ENCODE measurements at places on chromosomes 6 and 20.
A peak's percentile ranks its signal among the peaks of the same experiment; 100 is the strongest.

- H3K27me3 ChIP-seq: no peaks in the 10 kb centered on the region
- no peak for DNase-seq
- H3K4me1 ChIP-seq: no peaks in the 10 kb centered on the region
- H3K27ac ChIP-seq: no peak overlapping the region
- no peaks in the 10 kb centered on the region for H3K36me3 ChIP-seq
Observed at GRCh38 chr6:127177923-127178231, 59.4 kb downstream of the RSPO3 start.

GRCh38 chr6:28809947-28810658, 113.7 kb downstream of the TRIM27 start:
- H3K4me3 ChIP-seq: no peak overlapping the region
- no peaks in the 10 kb centered on the region for H3K4me1 ChIP-seq
- 0 out of 2 replicates have a peak, but pooled peaks cover 3% of the 10 kb centered on the region for H3K27me3 ChIP-seq
- no peak for DNase-seq
- H3K36me3 ChIP-seq: no peaks in the 10 kb centered on the region

DNA sequence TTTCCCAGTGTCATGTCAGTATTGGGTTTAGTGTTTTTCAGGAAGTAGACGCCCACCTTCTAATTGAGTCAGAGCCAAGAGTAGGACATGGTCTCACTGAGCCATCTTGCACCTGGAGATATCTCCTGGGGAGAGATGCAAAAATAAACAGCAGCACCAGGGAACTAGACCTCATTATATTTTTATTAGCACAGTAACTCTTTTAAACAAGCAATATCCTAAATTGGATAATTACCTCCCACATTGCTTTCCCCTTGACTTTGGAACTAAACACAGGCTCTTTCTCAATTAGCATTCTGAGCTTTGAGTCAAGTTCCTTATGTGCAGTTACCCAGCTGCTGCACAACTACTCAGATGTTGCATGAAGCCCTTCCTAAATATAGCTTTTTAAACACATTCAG, 175.4 kb downstream of the IBTK start:
- H3K27ac ChIP-seq: no peak overlapping the region
- H3K27me3 ChIP-seq: no peaks in the 10 kb centered on the region
- H3K36me3 ChIP-seq: no peaks in the 10 kb centered on the region
- H3K4me1 ChIP-seq: peaks cover 13% of the 10 kb centered on the region

GRCh38 chr6:46170357-46171289, at the start of gene ENPP5:
Gene ENPP5, minus strand, starts transcription at chr6:46170980. Its CDS starts 2,718 bp downstream, at chr6:46168262.
- peak within 1 kb of the TSS; percentile 91 for H3K4me3 ChIP-seq
- peak; percentile 88 for DNase-seq
- peaks cover 8% of the 10 kb centered on the region for H3K4me1 ChIP-seq
- no peaks in the 10 kb centered on the region for H3K36me3 ChIP-seq
- no peak within 1 kb of the TSS for H3K27ac ChIP-seq

GRCh38 chr6:134073161-134073560, 20.7 kb upstream of the SLC2A12 start:
- H3K4me1 ChIP-seq: no peaks in the 10 kb centered on the region
- H3K27ac ChIP-seq: no peak overlapping the region
- DNase-seq: no peak
- no peaks in the 10 kb centered on the region for H3K36me3 ChIP-seq
- H3K27me3 ChIP-seq: no peaks in the 10 kb centered on the region
- no peak overlapping the region for H3K4me3 ChIP-seq

DNA sequence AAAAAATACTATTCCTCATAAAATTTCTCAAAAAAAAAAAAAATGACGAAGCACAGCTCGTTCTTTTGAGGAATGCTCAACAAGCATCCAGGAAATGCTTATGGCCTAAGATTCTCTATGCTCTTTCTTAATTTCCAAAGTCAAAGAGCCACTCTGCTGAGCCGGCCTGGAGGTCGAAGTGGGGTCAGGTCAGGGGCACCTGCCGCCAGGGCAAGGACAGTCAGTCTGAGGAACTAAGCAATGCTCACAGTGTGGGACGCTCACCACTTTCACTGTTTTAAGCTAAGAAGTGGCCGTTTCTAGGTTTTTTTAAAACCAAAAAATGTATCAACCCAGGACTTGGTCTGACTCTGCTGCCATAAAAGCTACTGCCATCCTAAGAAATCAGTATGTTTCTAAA, 17.3 kb downstream of the YTHDF1 start:
- H3K36me3 ChIP-seq: peaks cover 10% of the 10 kb centered on the region
- DNase-seq: no peak
- H3K27ac ChIP-seq: no peak overlapping the region

DNA sequence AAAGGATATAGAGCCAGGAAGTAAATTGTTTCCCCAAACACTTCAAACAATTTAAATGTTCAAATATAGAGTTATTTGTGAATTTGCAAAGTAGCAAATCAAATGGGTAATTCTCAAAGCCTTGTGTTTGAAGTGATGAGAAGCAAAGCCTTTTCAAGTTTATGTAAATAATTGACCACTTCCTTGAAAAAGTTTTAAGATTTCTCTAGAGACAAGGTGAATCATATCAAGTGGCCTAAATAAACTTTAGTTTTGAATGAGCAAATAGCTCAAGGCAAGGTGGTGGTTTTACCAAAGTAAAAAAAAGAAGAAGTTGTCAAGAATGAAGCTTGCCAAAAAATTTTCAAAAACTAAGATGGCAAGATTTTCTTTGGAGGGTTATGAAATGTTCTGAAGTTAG, 42.6 kb upstream of the IFNGR1 start:
- no peaks in the 10 kb centered on the region for H3K36me3 ChIP-seq
- H3K27me3 ChIP-seq: no peaks in the 10 kb centered on the region
- no peak for DNase-seq
- no peaks in the 10 kb centered on the region for H3K4me1 ChIP-seq
- no peak overlapping the region for H3K4me3 ChIP-seq

GRCh38 chr20:17616480-17617211, 46.8 kb downstream of the DSTN start:
- no peak overlapping the region for H3K27ac ChIP-seq
- no peak for DNase-seq
- H3K27me3 ChIP-seq: no peaks in the 10 kb centered on the region
- H3K36me3 ChIP-seq: peaks cover 18% of the 10 kb centered on the region

GRCh38 chr20:47276251-47276650, 80.2 kb downstream of the ZMYND8 start:
- DNase-seq: no peak
- no peak overlapping the region for H3K27ac ChIP-seq
- no peak overlapping the region for H3K4me3 ChIP-seq
- no peaks in the 10 kb centered on the region for H3K27me3 ChIP-seq
- H3K4me1 ChIP-seq: peaks cover 3% of the 10 kb centered on the region

DNA sequence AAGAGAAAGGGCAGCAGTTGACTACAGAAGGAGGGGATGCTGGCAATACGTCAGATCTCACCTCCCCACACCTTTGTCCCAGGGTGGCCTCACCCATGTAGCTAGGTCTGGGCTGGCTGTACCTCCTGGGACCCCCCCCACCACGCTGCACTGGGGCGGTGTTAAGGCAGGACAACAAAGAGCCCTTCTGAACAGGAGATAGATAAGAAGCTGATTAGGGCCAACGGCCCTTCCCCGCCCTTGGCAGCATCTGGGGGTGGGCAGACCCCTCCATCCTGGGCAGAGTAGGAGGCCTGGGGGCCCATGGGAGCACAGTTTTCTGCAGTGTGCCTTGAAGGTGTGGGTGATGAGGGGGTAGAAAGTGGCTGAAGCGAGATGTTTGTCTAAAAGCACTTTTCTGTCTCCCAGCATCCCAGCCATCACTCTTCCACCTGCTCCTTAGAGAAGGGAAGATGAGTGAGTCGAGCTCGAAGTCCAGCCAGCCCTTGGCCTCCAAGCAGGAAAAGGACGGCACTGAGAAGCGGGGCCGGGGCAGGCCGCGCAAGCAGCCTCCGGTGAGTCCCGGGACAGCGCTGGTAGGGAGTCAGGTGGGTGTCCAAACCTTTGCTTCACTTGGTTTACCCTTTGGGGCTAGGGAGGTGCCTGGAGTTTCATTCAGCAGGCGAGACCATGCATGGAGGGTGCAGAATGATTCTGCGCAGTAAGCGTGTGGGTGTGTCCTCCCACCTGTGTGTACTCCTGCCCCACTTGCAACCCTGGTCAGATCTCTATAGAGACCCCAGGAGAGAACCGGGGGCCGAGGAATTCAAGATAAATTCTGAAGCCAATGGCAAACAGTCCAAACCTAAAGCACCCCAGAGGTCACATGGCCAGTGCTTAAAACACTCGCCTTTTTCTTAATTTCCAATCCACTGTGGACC, 3.9 kb downstream of the HMGA1 start:
- H3K4me3 ChIP-seq: no peak overlapping the region
- 0 out of 2 replicates have a peak, but pooled peaks cover 10% of the 10 kb centered on the region for H3K4me1 ChIP-seq
- H3K27ac ChIP-seq: no peak overlapping the region
- no peak for DNase-seq

DNA sequence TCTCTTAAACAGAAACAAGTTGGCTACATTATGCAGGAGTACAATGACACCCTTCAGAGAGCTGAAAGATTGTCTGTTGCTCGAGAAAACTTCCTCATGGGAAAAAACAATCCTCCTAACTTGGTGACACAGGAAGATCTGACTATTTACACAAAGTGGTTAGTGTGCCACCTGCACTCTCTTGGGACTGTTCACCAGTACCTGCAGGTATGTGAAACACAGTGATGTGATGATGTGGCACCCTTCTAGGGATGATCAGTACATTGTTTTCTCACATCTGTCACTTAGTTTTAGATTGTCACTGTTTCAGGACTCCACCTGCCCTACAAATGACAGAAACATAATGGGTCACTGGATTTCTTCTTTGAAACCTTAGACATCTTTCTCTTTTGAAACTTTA, 101.8 kb downstream of the CEP57L1 start:
- peak; percentile 51 for DNase-seq
- H3K36me3 ChIP-seq: no peaks in the 10 kb centered on the region
- no peak overlapping the region for H3K4me3 ChIP-seq
- peaks cover 20% of the 10 kb centered on the region for H3K4me1 ChIP-seq
- peak overlapping the region; percentile 30 for H3K27ac ChIP-seq

DNA sequence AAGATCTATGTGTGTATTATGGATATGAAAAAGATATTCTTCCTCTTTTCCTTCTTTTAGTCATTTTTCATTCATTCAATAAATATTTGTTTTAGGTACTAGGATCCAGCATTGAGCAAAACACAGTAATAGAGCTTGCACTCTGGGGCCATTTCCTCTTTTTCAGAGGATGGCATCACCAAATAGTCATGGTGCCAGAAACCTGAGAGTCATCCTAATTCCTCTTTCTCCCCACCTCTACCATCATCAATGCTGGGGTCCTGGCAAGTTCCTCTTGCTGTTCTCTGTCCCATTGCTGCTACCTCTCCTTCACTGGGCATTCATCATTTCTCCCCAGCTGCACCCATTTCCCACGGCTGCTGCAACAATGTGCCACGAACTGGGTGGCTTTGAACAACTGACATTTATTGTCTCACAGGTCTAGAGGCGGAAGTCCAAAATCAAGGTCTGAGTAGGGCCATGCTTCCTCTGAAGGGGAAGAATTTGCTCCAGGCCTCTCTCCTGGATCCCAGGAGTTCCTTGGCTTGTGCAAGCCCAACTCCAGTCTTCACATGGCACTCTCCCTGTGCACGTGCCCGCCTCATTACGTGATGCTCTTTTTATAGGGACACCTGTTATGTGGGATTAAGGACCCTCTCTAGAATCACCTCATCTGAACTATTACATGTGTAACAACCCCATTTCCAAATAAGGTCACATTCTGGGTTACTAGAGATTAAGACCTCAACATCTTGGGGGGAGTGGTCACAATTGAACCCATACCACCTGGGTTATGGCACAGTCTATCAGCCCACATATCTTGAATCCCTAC, 9.5 kb upstream of the IGF2R start:
- H3K4me1 ChIP-seq: peaks cover 15% of the 10 kb centered on the region
- no peaks in the 10 kb centered on the region for H3K36me3 ChIP-seq
- no peak overlapping the region for H3K27ac ChIP-seq
- no peak overlapping the region for H3K4me3 ChIP-seq

- no peak overlapping the region for H3K4me3 ChIP-seq
- no peaks in the 10 kb centered on the region for H3K36me3 ChIP-seq
- H3K27me3 ChIP-seq: no peaks in the 10 kb centered on the region
- H3K4me1 ChIP-seq: peaks cover 6% of the 10 kb centered on the region
- H3K27ac ChIP-seq: no peak overlapping the region
- DNase-seq: no peak
Observed at GRCh38 chr6:95185874-95186273, 391.5 kb upstream of the MANEA start.

DNA sequence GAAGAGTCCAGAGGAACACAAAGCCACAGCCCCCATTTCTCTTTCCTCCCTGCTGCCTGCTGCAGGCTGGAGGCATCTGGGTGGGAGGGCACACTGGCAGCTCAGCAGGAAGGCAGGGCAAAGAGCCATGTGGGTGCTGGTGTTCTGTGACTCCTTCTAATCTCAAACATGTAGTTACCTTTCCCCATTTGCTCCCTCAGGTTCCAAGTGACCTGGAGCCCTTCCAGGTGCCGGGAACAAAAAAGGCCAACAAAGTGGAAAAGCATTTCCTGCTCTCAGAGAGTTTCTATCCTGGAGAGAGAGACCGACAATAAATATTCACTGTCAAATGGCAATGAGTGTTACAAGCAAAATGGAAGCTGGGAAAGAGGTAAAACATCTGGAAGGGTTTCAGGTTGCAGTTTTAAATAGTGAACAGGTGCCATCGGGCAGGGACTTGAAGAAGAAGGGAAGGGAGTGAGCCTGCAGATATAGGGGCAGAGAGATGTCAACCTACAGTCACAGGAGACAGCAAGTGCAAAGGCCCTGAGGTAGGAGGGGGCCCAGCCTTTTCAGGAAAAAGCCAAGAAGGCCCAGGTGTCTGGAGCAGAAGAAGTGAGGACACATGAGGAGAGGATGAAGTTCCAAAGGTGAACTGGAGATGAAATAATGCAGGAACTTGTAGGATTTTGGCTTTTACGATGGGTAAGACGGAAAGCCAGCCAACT, 43.6 kb upstream of the IYD start:
- H3K4me1 ChIP-seq: no peaks in the 10 kb centered on the region
- H3K27ac ChIP-seq: no peak overlapping the region
- H3K4me3 ChIP-seq: no peak overlapping the region
- no peaks in the 10 kb centered on the region for H3K36me3 ChIP-seq
- DNase-seq: no peak

- H3K27ac ChIP-seq: no peak overlapping the region
- H3K4me3 ChIP-seq: no peak overlapping the region
- H3K4me1 ChIP-seq: peaks cover 14% of the 10 kb centered on the region
- peak; percentile 40 for DNase-seq
Observed at GRCh38 chr6:141464490-141464889, 668.2 kb upstream of the GJE1 start.

DNA sequence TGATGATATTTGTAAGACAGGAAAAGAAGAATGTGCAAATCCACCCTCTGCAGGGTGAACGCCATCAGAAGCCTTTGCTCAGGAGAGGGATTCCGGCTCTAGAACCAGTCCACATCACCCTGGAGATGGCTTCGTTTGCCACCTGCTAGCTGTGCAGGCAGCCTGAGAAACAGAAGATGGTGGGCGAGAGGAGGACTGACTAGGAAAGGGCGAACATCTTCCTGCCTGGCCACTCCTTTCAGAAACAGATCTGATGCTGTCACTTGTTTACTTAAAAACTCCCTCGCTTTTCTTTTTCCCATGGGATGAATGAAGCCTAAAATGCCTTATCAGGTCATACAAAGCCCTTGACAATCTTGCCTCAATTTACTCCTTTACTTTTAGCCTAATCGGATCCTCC, 1.2 kb downstream of the PTPRA start:
- H3K27me3 ChIP-seq: no peaks in the 10 kb centered on the region
- H3K4me3 ChIP-seq: peak overlapping the region; percentile 97
- H3K36me3 ChIP-seq: no peaks in the 10 kb centered on the region
- H3K4me1 ChIP-seq: peaks cover 13% of the 10 kb centered on the region
- no peak for DNase-seq

Data from MM.1S (cell line).